ENCODE measurements at places on chromosomes 3 and 15.

DNA sequence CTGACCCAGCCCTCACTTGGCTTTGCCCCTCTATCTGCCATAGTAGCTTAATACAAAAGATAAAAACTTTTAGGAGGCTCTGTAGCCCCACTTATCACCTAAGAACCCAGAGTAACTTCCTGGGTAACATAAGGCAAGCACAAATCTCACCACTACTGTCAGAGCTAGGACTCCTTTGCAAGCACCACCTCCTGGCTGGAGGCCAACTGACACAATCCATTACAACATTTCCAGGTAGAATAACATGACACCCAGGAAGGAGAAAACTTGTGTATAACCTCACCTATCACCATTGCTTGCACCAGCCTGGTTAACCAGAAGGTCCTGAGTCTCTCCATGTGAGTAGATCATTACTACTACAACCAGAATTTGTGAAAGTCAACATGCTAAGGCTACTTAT is 230.0 kb downstream of the TUSC7 start:
- DNase-seq, result no peak

DNA sequence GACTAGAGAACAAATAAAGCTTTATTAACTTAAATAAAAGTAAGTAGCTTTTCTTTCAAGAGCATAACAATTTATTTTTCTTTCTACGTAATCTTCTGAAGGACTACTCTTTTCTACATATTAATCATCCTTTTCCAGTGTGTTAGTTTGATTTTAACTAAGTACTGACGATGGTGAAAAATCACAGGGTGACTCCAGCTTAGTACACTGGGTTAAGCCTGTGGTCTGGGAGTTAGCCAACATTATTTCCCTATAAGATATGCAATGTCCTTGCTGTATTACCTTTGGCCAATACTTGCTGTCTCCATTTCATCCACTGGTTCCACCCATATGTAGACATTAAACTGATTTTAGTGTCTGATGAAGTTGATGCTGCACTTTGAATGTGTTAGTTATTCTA is 508.6 kb upstream of the SUCLG2 start:
- DNase-seq, result no peak

DNA sequence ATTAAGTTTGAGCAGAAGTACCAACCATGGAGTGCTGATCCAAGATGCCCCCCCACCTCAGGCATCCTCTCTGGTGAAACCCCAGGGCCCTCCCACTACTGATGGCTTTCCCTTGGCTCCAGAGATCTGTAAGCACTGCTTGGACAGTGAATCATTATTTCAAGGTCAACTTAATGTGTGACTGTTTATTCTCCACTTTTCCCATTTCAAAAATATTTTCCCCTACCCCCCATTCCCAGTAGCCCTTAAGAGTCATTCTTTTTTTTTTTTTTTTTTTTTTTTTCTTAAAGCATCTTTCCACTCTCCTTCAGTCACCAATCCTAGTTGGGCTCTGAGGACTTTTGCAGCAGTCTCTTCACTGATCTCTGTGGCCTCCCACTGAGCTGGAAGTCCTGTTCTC is 82.6 kb downstream of the PCCB start:
- no peak for DNase-seq

- no peak for DNase-seq
Observed at GRCh38 chr3:73815966-73816365, 191.2 kb upstream of the PDZRN3 start.

GRCh38 chr3:58059349-58060321 is 51.4 kb downstream of the FLNB start:
- no peak for DNase-seq

- no peak for DNase-seq
Observed at GRCh38 chr3:183553334-183554026, 2.0 kb downstream of the KLHL6 start.

- no peak for DNase-seq
Observed at GRCh38 chr3:121943431-121943830, 49.2 kb downstream of the SLC15A2 start.
